GM03348 (cell line): ENCODE measurements at places on chromosomes 12 and 14.

- no peak for DNase-seq
These were observed 1.2 kb downstream of the PXN start for GRCh38 chr12:120264086-120264903.

- DNase-seq, result no peak
These were observed 269.8 kb downstream of the BCAT1 start for GRCh38 chr12:24679126-24679525.

DNA sequence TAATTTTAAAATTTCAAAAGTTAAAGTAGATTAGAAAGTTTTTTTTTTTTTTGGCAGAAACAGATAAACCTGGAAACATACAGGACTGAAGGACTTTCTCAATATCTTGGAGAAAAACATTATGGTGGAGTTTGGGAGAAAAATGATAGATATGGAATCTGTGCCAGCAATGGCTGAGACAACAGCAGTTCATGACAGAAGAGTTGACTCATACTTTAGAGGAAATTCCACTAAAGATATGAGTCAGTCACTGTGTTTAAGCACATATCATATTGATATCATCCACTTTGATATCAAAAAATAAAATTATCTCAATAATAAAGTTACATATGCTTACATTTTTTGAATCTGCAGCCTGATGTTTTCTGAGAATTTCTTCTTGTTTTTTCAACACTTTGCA lies 193.9 kb upstream of the OR4E1 start:
- no peak for DNase-seq

DNA sequence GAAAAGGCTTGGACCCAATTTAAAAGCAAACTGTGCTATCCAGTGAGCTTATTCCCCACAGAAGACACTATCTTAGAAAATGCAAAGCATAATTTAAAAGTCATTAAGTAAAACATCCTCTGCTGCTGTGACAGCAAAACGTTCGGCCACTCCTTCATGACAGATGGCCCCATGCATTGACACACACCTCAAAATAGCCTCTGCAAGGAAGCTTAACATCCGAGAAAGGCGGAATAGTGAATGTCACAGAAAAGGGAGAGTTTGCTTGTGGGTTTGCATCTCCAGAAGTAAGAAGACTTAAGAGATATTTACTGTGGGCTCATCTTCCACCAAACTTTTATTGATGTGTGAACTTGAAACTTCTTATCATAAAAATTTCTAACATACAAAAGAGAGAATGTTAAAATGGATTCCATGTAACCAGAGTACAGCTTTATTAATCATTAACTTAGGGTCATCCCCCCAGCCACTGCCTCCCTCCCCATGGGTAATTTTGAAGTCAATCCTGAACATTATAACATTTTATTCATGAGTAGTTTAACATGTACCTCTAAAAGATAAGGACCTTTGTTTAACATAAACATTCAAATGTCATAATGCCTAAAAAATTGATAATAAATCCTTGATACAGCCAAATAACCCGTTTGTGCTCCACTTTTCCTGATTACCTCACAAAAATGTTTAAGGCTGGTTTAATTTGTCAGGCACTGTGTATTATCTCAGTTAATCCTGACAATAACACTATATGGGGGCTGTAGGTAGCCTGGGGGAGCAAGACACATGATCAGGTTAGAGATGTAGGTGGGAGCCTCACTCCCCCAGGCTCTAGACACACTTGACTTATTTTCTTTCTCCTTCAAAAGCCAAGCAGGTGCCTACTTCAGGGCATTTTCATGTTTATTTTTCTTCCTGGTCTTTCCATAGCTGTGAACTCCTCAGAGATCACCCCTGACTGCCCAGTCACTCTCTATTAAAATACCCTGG lies 119.7 kb upstream of the TMCC3 start:
- no peak for DNase-seq

DNA sequence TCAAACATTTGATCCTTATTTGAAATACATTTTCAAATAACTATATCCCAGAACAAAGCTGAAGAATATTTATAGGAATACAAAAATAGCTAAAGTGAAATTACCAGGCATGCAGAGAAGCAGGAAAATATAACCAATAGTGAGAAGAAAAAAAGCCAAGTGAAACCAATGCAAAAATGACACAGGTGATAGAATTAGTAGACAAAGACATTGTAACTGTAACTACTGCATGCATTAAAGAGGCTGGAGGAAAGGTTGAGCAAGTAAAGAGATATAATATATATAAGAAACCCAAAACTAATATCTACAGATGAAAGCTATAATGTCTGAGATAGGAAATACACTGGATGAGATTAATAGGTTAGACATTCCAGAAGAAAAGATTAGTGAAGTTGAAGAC lies 49.2 kb upstream of the PRPF39 start:
- no peak for DNase-seq

DNA sequence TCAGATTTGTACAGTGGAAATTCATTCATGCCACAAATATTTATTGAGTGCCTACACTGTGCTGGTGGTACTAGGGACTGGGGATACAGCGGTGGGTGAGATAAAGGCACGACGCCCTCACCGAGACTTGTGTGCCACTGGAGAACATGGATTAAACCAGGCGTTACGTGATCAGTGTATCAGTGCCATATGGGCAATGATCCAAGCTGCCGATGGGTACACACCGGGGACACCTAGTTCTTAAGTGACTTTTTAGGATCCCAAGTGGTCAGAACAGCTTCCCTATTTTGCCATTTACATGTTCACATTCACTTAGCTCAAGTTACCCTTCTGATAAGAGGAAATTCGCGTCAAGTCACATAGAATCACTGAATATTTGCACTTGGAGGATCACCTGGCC lies 236.7 kb downstream of the CACNA1C start:
- no peak for DNase-seq

DNA sequence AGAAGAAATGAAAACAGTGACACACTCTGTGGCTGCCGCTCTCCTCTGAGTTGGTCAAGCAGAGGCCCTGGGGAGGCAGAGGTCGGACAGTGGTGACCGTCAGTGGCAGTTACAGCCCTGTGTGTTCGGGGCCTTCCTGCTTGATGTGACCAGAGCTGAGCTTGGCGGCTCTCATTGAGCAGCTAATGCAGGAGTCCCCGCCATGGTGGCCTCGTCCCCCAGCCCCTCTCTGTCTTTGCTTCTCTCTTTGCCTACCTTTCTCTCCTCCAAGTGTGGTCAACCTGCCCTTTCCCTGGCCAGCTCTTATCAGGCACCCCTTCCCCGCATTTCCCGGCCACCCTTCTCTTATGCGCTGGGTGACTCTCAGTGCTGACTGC lies 362.8 kb downstream of the CACNA1C start:
- DNase-seq, result no peak

DNA sequence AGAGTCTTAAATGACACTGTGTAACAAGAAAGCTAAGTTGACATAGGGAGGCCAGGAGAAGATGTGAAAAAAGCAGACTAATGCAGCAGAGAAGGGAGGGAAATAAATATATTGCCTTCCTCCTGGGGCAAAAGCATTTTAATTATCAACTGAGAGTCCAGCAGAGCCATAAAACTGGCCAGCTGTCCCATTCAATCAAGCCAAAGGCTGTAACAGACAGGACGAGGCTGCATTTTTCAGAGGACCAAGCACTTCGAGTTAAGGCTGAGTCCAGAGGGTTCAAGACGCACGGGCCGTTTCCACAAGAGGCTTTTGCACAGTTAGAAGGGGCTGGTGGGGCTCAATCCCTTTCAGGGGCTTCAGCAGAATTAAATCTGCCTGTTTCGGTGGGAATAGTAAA lies 20.4 kb downstream of the MAP3K9 start:
- no peak for DNase-seq

- no peak for DNase-seq
These were observed 835 bp upstream of the ABHD4 start for GRCh38 chr14:22597265-22597664.

GRCh38 chr12:26196421-26196716 lies 996 bp downstream of the SSPN start:
- DNase-seq, result peak; percentile 24
